H54 (cell line): ENCODE measurements at places on chromosomes 1 and 21.

GRCh38 chr1:221069986-221070385 is 190.7 kb downstream of the HLX start:
- no peak for DNase-seq

DNA sequence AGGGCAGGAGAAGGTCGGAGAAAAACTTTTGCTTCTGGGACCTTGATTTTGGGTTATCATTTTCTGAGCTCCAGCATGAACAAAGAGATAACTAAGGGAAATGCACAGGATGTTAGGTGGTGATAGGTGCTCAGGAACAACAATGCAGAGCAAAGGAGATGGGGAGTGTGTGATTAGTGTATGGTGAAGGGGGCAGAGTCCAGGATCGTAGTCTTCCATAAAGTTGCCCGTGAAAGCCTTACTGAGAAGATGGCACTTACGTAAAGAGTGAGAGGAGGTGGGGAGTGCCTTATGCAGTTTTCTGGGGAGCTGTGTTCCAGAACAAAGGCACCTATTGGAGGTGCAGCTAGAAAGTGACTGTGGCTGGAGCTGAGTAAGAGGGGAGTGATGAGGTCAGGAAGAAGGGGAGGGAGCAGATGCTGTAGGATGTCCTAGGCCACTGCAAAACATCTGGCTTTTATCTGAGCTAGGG is 11.6 kb downstream of the KCNK1 start:
- no peak for DNase-seq

- no peak for DNase-seq
Measured at GRCh38 chr1:216237927-216238542, 185.2 kb downstream of the USH2A start.

DNA sequence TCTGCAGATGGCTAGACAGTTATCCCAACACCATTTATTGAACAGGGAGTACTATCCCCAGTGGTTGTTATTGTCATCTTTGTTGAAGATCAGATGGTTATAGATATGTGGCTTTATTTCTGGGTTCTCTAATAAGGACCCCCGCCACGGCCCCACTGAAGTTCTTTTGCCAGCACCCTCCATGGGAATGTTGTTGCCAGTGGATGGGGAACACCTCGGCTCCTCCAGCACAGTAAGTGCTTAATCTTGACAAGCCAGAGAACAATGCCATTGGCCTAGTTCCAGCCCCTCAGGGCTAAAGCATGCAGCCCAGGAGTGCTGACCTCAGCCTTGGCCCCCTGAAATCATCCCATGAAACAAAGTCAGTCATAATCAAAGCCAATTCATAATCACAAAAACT is 337.6 kb downstream of the AGBL4 start:
- no peak for DNase-seq

DNA sequence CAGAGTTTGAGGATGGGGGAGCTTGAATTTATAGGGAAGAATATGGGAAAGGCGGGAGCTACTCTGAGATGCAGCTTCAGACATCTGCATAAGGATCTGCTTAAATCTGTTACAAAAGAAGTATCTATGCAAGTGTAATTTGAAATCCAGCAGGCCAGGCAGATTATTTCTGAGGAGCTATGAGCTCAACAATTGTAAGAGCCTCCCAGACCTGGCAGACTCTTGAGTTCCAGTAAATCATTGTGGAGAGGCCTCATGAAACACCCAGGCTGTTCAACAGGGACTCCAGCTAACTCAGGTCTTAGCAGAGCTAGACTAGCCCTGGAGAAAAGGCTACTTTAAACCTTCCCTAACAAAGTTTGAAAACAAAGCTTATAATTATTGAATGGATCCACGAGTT is 647.5 kb upstream of the CHRM3 start:
- DNase-seq = no peak

DNA sequence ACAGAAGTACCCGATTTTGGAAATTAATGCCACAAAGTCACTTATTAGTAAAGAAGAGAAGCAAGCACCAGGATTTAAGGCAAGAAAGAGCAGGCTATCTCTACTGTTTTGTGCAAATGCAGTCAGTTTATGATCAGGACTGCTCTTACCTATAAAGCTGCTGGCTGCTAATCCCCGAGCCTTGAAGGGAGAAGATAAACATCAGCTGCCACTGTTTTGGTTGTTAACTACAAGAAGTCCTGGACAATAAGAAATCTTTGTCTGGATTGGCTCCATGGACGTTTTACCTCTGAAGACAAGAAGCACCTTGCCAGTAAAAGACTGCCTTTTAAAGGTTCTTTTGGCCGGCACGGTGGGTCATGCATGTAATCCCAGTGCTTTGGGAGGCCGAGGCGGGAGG is 21.4 kb downstream of the FRRS1 start:
- DNase-seq = no peak

GRCh38 chr1:114341856-114342255 is 169.1 kb downstream of the TRIM33 start:
- DNase-seq = no peak

GRCh38 chr1:204084247-204084772 is 11.4 kb downstream of the SOX13 start:
- DNase-seq = peak; percentile 29

DNA sequence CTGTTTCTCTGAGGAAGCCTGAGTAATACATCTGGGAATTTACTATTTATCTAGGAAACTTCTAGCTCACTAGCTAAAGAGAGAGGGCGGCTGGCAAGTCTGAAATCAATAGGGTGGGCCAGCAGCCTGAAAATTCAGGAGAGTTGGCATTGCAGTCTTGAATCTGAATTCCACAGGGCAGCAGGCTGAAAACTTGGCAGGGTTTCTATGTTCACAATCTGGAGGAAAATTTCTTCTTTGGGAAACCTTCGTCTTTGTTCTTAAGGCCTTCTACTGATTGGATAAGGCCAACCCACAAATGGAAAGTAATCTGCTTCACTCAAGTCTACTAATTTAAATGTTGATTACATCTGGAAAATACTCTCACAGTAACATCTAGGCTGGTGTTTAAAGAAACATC is 101.0 kb upstream of the COG2 start:
- DNase-seq = no peak

GRCh38 chr1:198700016-198700392 is 61.2 kb downstream of the PTPRC start:
- no peak for DNase-seq

DNA sequence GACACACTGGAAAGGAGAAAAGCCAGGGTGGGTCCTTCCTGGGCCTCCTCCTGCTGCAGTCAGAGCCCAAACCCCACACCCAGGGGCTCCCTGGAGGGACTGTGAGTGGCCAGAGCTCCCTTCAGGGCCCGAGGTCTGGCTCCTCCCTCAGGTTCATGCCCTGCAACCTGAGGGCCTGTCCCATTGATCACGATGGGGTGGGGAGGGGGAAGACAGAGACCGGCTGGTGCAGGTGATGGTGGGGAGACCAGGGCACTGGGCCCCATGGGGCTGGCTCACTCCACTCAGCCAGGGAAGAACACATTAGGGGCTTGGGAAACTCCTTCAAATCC is 30.1 kb upstream of the NPPB start:
- DNase-seq = no peak

GRCh38 chr1:162889989-162890388 is 29.0 kb upstream of the CCDC190 start:
- DNase-seq = no peak

GRCh38 chr1:7171574-7171973 is 386.3 kb downstream of the CAMTA1 start:
- DNase-seq = no peak

- DNase-seq = no peak
Measured at GRCh38 chr1:62725255-62725654, 37.1 kb upstream of the DOCK7 start.

DNA sequence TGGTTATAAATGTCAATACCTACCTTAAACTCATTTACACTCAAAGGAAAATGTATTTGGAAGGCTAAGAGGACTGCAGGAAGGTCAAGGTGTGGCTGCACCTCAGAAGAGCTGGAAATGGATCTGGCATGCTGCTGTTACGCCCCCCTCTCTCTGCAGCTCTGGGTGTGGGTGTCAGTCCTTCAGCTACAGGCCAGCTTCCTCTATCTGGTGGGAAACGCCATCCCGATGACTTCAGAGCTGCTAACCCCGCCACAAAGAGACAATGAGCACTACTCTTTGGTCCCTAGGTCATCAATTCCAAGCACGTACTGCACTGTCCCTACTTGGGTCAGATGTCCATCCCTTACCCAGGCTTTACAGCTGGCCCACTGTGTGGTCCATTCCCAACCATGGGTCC is 74.2 kb downstream of the TEX35 start:
- DNase-seq = no peak

GRCh38 chr1:154236855-154237254 is 16.1 kb downstream of the UBAP2L start:
- DNase-seq = no peak

- no peak for DNase-seq
Measured at GRCh38 chr1:36456391-36456928, 6.2 kb upstream of the OSCP1 start.

GRCh38 chr1:208279826-208280588 is 35.8 kb upstream of the PLXNA2 start:
- DNase-seq = no peak

GRCh38 chr1:110540891-110541685 is 22.1 kb upstream of the KCNA10 start:
- no peak for DNase-seq

GRCh38 chr1:1833456-1833855 is 55.2 kb upstream of the NADK start:
- no peak for DNase-seq

DNA sequence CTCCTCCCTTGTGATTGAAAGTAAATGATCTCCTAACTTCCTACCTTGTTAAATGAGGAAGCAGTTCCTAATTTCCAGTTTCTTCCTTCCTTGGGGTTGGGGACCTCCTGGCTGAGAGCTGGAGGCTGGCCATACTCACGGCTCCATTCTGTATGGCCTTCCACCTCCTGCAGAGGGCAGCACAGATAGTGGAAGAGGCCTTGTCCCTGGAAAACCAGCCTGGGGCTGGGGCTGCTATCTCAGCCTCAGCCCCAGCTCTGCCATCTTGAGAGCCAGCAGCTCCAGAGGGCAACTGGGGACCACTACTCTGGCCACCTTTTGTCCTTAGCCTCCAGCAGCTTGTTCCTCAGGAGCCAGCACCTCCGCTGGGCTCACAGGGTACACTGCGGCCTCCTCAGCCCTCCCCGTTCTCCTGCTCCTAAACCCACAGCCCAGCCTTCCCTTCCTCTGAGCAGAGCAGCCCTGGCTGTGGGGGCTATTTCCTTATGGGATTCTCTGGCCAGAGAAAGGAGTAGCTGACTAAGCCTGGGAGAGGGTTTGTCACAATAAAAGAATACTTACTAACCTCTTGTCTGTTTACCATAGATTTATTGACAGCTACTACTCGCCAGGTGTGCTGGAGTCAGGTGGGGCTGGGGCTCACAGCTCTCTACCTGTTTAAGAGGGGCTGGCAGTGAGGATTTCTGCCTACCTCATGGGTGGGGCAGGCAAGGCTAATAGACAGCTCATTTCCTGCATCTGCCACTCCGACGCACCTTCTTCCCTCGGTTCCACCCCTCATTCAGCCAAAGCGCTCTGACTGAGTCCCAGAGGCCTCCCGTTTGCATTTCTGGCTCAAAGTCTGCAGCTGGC is 6.3 kb downstream of the TMEM234 start:
- peak; percentile 58 for DNase-seq

- DNase-seq = no peak
Measured at GRCh38 chr1:212827831-212828278, 19.6 kb downstream of the SPATA45 start.

- DNase-seq = no peak
Measured at GRCh38 chr1:243733670-243734307, 116.3 kb downstream of the AKT3 start.

GRCh38 chr1:9586147-9586766 is 2.5 kb upstream of the TMEM201 start:
- DNase-seq = no peak

- no peak for DNase-seq
Measured at GRCh38 chr1:174809755-174810280, 189.9 kb upstream of the CACYBP start.

DNA sequence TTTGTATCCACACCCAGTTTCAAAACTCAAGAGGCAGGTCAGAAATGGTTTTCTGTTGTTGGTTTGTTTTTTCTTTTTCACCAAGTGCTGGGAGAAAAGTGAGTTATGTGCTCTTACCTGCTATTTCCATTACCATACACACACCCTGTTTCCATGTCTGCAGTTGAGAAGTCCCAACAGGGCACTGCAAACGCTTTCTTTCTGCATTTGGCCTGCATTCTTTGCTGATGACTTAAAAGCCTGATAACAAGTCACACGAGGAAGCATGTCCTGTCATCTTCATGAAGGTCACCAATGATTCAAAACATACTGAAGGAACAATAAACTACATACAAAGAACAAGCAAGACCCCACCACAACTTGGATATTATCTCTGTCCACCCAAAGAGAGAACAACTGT is 24.8 kb upstream of the KCNE1 start:
- no peak for DNase-seq

DNA sequence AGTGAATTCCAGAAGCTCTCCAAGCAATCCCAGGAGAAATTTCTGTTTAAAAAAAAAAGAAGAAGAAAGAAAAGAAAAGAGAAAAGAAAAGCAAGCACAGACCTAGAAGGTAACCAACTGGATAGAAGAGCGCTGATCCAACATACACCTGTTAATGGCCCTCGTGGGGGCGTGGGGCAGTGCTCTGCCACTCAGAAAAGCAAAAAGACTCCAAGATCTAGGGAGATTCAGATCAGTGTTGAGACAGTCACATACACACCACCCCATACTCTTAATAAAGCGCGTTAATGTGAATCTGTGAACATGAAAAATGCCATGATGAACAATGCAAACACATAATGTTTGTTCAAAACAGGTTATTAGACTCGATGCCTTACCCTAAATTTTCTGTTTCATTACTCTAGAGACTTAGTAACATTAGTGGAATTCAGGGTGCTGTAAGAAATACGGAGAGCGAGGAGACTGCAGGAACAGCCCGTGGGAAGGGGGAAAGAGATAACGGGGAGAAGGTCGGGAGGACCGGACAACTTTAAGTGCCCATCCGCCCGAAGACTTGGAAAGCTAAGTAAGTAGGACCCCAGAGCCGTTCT is 406 bp downstream of the NME7 start:
- DNase-seq = no peak

- no peak for DNase-seq
Measured at GRCh38 chr1:193685986-193686385, 499.6 kb upstream of the B3GALT2 start.

DNA sequence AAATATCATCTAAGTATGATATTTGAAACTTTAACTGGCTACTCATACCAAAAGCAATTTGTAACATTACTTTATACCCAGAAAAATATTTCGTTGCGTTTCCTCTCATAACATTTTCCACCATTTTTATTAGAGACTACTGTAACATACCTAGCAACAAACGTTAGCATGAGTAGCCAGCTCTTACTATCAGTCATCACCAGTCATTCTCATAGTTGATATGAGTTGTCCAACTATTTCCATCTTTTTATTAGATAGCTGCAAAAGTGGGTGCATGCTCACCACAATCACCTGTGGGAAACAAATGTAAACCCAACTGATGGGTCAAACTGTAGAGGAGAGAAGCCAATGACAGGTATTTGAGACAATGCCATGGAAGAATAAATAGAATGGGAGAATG is 114.6 kb downstream of the AKT3 start:
- no peak for DNase-seq

DNA sequence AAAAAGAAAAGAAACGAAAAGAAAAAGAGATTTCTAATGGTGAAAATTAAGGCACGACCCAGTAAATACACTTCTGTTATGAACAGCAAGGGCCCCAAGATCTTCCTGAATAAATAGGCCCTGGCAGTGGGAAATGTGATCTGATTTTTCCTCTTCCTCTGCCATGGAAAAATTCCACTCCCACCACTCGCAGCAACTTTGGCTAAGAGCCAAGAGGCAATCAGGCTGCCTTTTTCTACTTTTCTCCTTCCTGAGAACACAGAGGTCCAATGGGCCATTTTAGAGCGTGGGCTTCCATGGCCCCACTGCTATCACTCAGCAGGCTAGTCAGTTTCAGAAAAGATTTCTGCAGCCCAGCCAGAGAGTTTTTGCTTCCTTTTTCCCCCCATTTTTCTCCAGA is 33.7 kb upstream of the AK4 start:
- no peak for DNase-seq
